ENCODE measurements at places on chromosomes 3 and 15. TPM values are rescaled to one million over a fixed set of nuclear protein-coding genes. Genes with fewer than 3 reads are reported as not detected.

GRCh38 chr15:83112233-83112955, 4.9 kb downstream of the TM6SF1 start:
- DNase-seq, result no peak

DNA sequence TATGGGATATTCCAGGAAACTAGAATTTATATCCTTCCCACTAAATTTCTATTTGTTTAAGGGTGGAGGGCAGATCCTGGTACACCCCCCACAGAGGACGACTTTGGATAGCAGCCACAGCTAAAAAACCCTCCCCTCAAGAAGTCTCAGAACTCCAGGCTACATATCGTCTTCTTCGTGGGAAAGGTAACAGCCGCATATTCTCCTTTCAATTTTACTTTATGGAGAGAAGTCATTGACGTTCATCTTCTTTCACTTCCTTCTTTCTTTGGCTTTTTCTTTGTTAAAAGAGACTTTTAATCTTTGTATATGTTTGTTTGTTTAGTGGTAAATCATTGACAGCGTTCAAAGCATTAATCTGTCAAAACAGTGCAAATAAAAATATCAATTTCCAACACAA, 36.3 kb downstream of the TRIP4 start:
- DNase-seq, result no peak

DNA sequence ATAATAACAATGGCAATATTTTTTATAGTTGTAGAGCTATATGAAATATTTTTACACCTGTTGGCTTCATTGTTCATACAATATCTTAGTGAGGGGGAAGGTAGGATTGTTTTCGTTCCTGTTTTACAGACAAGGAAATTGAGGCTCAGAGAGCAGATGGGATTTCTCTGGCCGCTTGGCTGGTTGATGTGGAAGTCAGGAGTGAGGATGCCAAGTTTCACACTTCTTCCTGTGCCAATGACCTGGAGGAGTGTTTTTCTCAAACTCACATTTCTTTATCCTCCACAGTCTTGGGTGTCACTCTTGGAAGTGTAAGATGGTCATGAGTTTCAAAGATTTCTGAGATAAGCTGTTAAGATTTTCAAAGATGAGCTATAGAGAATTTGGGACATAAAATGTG, 50.6 kb downstream of the LPP start:
- DNase-seq, result no peak

DNA sequence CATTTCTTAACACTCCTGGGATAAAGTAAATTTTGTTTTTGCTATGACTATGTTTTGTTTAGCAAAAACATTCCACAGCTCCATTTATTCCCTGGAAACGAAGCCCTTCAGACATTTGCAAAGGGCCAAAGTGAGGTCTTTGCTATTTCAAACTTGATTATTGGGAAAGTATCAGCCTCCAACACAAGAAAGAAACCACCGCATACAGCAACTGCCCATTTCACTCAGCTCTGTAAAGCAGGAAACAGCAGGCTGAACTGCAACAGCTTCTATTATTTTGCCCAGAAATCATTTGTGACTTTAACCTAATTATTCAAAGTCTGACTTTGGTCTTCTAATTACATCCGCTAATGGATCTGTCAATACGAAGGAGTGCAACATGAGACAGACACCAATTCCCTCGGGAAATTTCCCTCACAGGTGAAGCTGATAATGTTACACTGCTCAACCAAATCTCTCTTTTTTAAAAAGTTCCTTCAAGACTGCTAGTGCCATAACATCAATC, 72.1 kb downstream of the RFTN1 start:
- DNase-seq, result no peak

DNA sequence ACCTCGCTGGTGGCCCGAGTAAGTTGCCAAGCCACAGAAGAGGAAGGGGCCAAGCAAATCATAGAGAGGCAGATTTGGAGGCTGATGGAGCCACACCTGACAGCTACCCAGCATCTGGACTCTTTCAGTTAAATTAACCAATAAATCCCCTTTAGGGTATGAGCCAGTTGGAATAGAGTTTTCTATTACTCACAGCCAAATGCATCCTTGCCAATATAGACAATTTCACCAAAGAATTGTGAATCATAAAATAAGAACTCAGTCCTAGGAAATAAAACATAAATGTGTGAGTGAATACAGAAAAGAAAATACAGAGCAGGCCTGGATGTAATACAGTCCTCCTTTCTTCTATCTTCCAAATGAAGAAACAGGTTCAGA, 161.6 kb upstream of the ANKRD28 start:
- no peak for DNase-seq

- DNase-seq, result no peak
Observed at GRCh38 chr3:65569845-65570405, 468.8 kb downstream of the MAGI1 start.

DNA sequence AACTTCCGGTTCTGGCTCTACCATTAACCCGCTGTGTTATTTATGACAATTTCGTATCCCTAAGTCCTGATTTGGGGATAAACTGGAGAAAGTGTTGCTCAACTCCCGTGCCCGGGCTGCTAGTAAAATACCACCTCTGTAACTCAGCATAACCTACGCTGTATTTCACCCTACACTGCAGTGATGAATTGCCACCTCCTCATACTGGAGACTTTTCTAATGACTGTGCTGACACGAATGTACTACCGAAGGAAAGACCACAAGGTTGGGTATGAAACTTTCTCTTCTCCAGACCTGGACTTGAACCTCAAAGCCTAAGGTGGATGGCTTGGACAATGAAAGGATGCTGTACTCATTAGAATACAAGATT, 16.5 kb downstream of the SLC51A start:
- no peak for DNase-seq

DNA sequence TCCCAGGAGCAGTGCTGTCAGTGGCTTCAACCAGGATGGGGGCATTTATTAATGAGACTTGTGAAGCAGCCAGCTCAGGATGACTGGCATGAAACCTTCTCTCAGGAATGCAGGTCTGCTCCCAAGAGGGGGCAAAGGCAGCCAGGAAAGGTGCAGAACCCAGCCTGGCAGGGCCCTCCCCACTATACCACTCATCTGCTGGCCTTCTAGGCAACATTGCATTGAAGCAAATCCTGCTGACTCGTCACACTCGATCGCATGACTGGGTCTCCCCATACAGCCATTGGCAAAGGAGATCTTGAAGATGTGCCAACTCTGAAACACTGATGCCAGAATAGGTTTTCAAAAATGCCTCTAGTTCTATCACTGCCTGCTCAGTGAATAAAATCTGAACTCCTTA, 65.7 kb upstream of the CMTM7 start:
- DNase-seq, result no peak

GRCh38 chr15:98164571-98164970, 204.1 kb downstream of the ARRDC4 start:
- DNase-seq, result no peak

- peak; percentile 30 for DNase-seq
Observed at GRCh38 chr3:127157171-127157828, 35.6 kb upstream of the PRR23E start.

DNA sequence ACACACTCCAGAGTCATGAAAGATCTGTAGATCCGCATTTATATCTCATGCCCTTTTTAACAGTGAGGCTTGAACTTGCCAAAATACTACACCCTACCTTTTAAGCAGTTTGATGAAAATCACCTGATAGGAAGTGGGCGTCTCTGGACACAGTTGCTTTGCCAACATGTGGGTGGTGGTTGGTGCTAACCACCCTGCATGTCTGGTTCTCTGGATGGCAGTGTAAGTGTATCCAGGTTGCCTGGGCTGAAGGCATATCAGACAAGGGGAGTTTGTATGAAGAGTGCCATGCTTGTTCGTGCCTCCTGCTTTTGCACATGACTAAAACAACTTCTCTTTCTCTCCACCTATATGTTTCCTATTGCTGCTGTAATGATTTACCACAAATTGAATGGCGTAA, 159.6 kb downstream of the GHSR start:
- DNase-seq, result no peak

- DNase-seq, result no peak
Observed at GRCh38 chr3:71565976-71566375, 17.6 kb downstream of the FOXP1 start.

GRCh38 chr3:60086811-60087210, 1037.0 kb upstream of the CFAP20DC start:
- no peak for DNase-seq

ASB14 gene
- total RNA-seq, result not detected

MED12L gene
- 2.3 TPM for total RNA-seq

XYLB gene
- 6.2 TPM for total RNA-seq

SLC12A6 gene
- 46.0 TPM for total RNA-seq

GATM gene
- total RNA-seq, result 31.9 TPM

MINAR1 gene
- total RNA-seq, result 0.91 TPM

GP9 gene
- total RNA-seq, result not detected

FBXL2 gene
- 23.8 TPM for total RNA-seq

Data from aorta (tissue), 5 donors.